Epithelial cell of prostate (primary cell): ENCODE measurements at places on chromosomes 3 and 15.

GRCh38 chr15:70559265-70560239 lies 203.8 kb downstream of the UACA start:
- DNase-seq: no peak

GRCh38 chr3:159761369-159761768 lies 227.3 kb upstream of the IL12A start:
- no peak for DNase-seq

GRCh38 chr3:194344012-194344411 lies 7.1 kb downstream of the CPN2 start:
- no peak for DNase-seq

DNA sequence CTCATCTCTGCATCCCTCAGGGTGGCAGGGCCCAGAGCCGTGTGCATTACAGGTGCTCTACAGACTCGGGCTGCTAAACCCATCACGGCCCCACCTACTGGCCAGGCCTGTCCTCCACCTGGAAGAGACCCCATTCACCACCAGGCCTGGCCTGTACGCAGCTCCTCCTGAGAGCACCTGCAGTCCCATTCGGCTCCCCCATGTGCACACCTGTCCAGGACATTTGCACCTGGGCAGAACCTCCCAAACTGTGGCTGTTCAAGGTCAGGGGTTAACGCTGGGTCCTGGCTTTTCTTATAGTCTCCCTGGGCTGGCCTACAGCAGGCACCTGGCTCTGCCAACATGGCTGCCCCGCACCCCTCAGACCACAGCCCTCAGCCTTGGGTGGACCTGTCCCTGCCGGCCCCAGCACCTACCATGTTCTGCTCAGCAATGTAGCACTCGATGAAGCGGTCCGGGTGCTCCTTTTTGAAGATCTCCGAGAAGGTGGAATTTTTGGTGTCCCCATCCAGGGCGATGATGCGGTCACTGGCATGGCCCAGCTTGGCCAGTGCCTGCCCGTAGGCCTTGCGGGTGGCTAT lies 25.7 kb downstream of the TKT start:
- no peak for DNase-seq

DNA sequence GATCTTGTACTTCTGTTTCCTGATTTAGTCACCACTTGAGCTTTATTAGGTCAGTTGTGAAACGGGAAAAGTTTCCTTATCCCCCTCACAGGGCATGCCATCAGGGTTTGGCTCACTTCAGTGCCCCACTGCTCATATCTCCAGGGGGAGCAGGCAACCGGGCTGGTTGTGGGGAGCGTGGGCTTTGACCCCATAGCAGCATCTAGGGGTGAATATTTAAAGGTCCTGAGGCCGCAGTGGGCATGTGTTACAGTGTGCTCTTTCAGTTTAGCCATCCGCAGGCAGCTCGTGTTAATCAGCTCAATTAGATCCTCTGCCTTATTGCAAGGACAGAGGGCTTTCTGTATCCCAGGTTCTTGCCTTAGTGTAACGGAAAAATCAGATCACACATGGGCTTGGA lies 71.9 kb downstream of the MRPL46 start:
- no peak for DNase-seq

DNA sequence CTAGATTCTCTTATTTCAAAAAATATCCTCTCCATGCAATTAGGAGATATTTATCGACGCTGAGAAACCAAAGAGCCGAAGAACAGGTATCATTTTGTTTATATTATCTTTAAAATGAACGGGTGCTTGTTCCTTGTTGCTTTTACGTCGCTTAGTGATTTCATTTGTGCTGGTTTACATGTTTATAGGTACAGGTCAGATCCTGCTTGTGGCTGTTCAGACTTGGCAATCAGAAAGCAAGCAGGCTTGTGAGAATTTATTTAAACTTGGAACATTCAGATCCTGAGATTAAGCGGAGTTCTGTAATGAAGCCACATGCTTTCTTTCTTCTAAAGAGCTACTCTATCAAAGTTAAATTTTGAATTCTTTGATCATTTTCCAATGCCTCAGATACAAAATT lies 43.0 kb upstream of the ATP2C1 start:
- DNase-seq: no peak

DNA sequence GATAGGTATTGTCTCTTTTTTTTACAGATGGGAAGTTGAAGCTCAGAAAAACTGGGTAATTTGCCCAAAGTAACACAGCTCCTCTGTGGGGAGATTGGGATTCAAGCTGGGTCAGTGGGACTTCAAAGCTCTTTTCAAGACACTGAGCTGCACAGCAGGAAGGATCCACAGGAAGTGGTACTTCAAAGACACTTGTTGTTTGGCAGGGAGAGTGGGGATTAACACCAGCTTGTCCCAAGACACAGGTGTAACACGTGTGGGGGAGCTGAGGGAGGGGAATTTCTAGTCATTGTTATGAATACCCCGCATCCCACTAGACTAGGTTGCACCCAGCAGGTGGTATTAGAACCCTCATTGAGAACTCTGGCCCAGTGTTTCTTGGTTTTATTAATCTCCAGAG lies 116.0 kb downstream of the FOXB1 start:
- no peak for DNase-seq

DNA sequence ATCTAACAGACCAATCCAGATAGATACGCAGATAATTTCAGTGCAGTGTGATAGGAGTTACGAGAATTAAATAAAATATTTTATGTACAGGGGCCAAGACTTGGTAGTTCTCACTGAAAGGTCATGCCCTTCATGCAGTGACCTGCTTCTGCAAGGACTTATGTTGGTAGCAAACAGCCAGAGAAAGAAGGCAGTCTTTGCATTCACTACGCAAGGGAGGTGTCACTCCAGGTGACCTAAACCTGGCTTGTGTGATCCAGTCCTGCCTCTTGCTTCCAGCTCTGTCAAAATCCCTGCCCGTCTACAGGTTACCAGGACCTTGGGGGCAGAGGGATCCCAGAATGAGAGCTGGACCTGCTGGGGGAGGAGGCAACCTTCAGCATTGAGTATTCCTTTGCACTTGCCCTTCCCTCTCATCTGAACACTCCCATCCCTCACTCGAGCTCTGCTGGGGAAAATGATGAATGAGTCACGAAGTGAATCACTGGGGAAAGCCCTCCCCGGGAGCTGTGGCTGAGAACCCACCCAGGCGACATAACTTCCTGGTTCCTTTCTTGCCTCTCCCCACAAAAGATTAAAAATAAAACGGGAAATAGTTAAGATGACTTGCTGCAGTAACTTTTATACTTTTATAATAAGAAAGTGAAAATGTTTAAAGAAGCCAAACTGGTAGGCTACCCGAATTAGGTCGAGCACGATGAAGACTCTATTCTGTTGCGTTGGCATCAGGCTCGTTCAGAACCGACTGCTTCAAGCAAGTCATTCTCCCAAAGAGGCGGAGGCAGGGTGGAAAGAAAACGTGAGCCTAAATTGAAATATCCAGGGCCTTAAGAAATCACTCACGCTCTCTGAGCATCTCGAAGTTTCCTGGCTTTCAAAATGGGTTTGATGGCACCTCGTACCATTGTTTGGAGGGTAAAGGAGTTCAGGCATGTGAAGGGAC lies 216.1 kb downstream of the SLCO3A1 start:
- DNase-seq: peak; percentile 72

- DNase-seq: no peak
These were observed 47.0 kb upstream of the LHFPL4 start for GRCh38 chr3:9600597-9600996.

GRCh38 chr3:46504789-46505188 lies 7.0 kb downstream of the RTP3 start:
- DNase-seq: no peak

GRCh38 chr3:84074767-84075166 lies 884.0 kb upstream of the CADM2 start:
- no peak for DNase-seq

- no peak for DNase-seq
These were observed 19.8 kb upstream of the P2RY12 start for GRCh38 chr3:151404316-151404715.

DNA sequence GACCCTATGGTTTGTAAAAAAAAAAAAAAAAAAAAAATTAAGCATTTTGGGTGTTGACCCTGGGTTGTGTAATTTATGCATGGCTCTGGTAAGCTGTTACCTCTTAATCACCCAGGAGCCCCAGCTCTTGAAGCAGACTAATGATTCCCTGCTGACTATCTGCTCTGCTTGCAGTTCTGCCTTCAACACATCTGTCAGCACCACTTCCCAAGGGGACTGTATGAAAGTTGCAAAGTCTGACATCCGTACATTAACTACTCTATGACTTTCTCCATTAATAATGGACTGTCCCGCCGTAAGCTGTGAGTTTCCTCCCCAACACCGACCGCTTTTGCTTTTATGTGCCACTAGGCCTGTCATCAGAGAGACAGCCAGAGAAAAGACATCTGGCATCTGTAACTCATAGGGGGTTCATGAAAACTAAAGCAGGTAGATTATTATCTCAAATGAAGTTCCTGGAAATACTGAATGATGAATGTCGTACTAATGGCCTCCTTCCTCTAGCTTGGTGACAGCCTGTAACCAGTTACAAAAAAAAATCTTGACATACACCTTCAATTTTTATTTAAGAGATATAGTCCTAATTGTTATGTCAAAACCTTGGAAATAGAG lies 271.5 kb downstream of the IL5RA start:
- no peak for DNase-seq

- no peak for DNase-seq
These were observed 330 bp upstream of the TBC1D2B start for GRCh38 chr15:78077871-78078210.

- no peak for DNase-seq
These were observed 18.3 kb downstream of the RPN1 start for GRCh38 chr3:128632301-128632700.

- peak; percentile 26 for DNase-seq
These were observed 264.0 kb upstream of the SLITRK3 start for GRCh38 chr3:165459924-165460835.

- DNase-seq: peak; percentile 100
These were observed 89.7 kb downstream of the LIPC start for GRCh38 chr15:58521293-58521991.

DNA sequence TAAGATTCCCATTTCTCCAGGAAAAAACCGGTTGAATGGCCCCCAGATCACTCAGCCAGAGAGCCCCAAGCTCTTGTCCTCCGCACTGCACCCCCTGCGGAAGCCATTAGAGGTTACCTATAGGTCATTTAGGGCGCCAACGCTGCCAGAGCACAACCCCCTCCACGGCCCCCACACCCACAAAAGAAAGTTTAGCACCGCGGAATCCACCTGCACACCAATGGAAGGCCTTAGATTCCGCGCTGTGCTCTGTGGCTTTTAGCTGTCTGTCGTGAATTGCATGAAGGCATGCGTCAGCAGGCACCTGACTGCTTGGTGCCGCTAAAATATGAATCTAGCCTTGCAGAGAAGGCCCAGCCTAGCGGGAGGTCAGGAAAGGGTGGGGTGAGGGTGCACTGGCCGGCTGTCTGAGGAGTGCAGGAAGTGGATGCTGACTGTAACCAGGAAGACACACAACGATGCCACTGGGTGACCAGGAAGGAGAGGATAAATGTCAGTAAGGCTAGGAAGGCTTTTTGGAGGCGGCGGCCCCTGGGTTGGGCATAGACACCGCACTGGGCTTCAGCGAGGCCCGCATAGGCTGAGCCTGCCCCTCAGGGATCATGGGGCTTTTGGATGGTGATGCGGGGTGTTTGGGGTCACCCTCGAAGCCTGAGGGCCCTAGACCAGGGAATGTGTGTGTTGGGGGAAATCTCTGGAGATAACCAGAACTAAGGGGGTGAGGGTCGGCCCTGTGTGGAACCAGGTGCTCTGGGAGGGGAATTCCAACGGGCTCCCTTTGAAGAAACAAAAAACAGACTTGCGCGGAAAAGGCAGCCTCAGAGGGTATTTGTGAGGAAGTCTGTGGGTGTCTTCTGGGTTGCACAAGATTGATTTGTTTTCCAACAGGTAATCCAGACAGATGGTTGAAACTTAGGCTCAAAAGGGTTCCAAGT lies 976 bp upstream of the NUP210 start:
- no peak for DNase-seq

DNA sequence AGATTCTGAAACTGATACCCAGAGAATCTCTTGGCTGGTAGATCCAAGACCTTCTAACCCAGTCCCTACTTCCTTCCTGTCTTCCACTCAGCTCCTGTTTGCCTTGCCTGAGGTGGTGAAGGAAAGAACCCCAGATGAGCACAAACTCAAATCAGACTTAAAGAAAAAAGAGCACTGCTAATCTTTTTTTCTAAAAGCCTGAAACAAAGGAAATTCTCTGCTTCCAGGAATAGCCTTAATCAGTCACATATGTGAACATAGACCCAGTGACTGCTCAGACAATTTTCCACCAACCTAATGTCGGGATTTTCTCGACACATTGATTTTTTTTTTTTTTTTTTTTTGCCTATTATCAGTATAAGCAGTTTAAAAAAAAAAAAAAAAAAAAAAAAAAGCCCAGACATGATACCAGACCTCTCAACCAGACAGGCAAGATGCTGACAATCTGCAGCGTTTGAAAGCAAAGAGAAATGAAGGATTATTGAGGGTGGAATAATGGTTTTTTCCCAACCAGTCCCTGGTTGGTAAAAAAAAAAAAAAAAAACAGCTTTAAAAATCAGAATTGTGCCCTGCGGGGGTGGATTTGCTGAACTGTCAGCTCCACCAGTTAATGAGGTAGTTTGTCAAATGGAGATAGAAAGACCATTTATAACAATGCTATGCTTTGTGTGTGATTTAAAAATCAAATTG lies 256.8 kb upstream of the RARB start:
- no peak for DNase-seq

GRCh38 chr15:63832620-63833019 lies 1.1 kb downstream of the HERC1 start:
- no peak for DNase-seq

DNA sequence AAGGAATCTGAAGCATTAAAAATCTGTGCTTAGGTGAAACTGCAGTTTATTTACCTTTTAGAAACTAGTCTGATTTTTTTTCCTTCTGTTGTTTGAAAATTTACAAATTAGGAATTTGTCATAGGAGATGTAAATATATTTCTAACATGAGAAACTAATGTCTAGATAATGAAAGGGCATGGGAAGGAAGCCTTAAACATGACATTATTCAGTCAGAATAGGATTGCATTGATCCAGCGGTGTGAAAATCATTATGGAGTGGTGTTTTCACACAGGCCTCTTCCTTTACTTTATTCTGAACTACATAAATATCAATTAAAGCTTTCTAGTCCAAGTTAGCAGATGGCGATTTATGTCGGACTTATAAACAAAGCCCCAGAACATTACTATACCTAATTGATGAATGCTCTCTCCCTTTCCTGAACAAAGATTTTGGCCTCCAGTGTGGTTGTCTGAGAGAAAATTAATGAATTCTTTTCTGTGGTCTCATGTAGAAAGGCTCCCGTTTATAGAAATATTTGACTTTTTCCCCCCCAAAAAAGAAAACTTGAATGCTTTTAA lies 37.9 kb downstream of the FNDC3B start:
- no peak for DNase-seq

DNA sequence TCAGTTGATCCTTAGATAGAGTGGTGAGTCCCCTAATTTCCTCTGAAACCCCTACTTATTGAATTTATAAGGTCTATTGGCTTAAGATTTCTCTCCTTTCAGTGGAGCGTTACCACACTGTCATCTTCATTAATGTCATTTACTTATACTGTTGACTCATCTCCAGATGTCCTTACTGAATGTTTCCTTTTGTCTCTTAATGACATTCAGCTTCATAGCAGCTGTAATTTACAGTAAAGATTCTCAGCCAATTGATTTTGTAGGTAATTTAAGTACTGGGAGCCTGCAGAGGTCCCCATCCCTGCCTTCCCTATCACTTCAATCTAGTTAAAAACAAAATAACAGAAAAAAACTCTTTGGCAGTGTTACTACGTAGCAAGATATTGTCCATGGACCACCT lies 18.8 kb downstream of the STX19 start:
- DNase-seq: no peak

- no peak for DNase-seq
These were observed 55.9 kb downstream of the SGO1 start for GRCh38 chr3:20130106-20130505.

GRCh38 chr15:69486481-69487110 lies 34.0 kb downstream of the RPLP1 start:
- DNase-seq: no peak
